ENCODE measurements at places on chromosomes 1 and 21. TPM values are rescaled to one million over a fixed set of nuclear protein-coding genes. Genes with fewer than 3 reads are reported as not detected.

The EDN2 gene
- total RNA-seq: not detected

The PCSK9 gene
- total RNA-seq: not detected

The ATP1A4 gene
- total RNA-seq: not detected

DNA sequence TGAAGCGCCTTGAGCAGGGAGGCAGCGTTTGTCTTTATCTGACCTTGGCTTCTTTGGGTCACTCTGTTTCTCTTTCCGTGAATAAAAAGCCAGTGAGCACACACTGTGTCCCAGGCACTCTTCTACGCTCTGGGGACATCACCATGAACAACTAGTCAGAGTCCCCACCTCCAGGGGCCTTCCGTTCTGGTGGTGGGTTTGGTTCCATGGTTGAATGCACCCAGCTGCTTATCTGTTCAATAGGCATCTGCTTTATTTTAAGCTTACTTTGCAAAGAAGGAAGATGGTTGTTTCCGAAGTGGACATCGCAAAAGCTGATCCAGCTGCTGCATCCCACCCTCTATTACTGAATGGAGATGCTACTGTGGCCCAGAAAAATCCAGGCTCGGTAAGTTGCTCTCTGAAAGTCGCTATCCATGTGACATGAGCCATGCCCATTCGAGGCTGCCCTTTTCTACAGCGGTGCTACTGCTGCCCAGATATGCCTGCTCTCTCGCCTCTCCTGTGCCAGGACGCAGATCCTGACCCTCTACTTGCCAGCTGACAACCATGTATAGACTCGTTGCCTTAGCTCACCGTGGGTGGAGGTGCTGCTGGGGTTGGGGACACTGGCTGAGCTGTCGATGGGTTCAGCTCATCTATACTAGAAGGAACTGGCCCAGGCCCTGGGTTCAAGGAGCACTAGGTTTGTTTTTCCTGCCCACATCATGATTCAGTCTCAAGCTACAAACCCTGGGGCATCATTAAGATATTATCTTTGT is 5.9 kb downstream of the MX1 start:
- H3K36me3 ChIP-seq: peaks cover 31% of the 10 kb centered on the region
- H3K4me1 ChIP-seq: peaks cover 6% of the 10 kb centered on the region
- no peak for DNase-seq
- no peak overlapping the region for H3K4me3 ChIP-seq

The HMCN1 gene
- 1.1 TPM for total RNA-seq

The ZNF691 gene
- total RNA-seq: 14.0 TPM

- no peaks in the 10 kb centered on the region for H3K4me1 ChIP-seq
- H3K4me3 ChIP-seq: no peak overlapping the region
- no peak for DNase-seq
- no peak overlapping the region for H3K27ac ChIP-seq
- H3K27me3 ChIP-seq: peaks cover 13% of the 10 kb centered on the region
Observed at GRCh38 chr1:169724168-169724567, 9.7 kb downstream of the SELE start.

- no peak for DNase-seq
- H3K4me3 ChIP-seq: no peak overlapping the region
- H3K27me3 ChIP-seq: no peaks in the 10 kb centered on the region
- H3K4me1 ChIP-seq: no peaks in the 10 kb centered on the region
Observed at GRCh38 chr21:27291006-27291405, 324.1 kb upstream of the ADAMTS5 start.

DNA sequence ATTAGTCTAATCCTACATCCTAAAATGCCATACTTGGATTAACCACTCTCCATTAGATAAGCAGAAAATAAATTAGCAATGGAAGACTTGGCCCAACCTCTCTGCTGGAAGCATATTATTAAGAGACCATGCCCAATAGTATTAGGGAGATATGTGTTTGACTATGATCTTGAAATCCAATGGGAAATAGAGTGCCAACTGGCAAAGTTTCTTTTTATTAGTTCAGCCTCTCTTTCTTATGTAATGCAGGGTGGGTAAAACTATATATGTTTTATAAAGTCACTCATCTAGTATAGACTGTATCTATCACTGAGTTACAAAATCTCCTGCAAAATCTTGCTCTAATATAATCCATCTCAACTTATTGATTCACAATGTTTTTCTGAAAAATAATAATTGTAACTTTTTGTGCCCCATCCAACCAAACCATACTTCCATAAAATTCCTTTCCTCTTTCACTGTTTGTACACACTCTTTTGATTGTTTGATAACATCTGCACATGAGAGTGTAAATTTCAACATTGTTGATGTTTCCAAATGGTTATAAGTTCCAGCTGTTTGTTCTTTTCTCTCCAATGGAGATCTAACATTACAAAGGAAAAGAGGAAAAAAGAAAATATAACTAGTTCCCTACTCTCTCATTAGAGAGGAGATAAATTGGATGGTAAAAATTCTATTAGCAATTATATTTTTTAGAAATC is 408.1 kb upstream of the ADGRL2 start:
- no peaks in the 10 kb centered on the region for H3K36me3 ChIP-seq
- no peaks in the 10 kb centered on the region for H3K4me1 ChIP-seq
- H3K27ac ChIP-seq: no peak overlapping the region
- H3K4me3 ChIP-seq: no peak overlapping the region
- H3K27me3 ChIP-seq: no peaks in the 10 kb centered on the region

- H3K27me3 ChIP-seq: no peaks in the 10 kb centered on the region
- no peaks in the 10 kb centered on the region for H3K4me1 ChIP-seq
- no peak for DNase-seq
- H3K27ac ChIP-seq: no peak overlapping the region
- no peak overlapping the region for H3K4me3 ChIP-seq
- H3K36me3 ChIP-seq: no peaks in the 10 kb centered on the region
Observed at GRCh38 chr21:25942135-25942534, 207.4 kb downstream of the GABPA start.

DNA sequence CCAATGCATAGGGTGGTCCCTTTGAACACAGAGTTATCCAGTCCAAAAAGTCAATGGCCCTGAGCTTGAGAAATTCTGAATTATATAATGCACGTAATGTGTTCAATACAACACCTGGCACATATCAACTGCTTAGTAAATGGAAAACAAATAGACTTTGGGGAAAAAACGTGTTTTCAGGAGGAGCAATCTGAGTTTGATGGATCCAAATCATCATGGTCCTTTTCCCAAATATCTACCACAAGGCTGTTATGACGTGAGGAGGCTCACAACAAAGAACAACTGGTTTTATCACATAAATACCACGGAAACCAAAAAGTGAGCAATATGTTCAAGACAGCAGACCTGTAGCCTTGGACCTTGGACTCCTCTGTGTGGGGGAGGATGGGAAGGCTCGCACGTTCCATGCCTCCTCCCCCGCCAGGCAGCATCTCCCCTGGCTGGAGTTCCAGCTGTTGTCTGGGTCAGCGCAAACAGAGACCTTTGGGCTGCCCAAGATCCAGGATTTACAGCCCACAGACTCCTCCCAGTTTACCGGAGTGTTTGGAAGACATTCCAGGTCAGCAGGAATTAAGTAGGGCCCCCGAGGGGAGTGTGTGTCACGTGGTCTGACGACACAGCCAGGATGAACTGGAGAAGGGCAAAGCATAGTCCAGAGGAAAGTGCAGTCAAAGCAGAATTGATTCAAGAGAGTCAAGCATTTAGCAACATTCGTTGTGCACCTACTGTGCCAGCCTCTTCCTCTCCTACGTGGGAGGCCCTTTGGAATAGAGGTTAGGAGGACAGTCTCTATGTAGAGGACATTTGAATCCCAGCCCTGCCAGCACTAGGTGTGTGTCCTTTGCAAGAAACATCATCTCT is 32.2 kb upstream of the MED18 start:
- no peaks in the 10 kb centered on the region for H3K27me3 ChIP-seq
- peak overlapping the region; percentile 19 for H3K27ac ChIP-seq
- H3K4me1 ChIP-seq: peaks cover 25% of the 10 kb centered on the region
- H3K4me3 ChIP-seq: peak overlapping the region; percentile 13
- no peaks in the 10 kb centered on the region for H3K36me3 ChIP-seq

The CLCA1 gene
- total RNA-seq: not detected

The LMOD1 gene
- total RNA-seq: not detected

DNA sequence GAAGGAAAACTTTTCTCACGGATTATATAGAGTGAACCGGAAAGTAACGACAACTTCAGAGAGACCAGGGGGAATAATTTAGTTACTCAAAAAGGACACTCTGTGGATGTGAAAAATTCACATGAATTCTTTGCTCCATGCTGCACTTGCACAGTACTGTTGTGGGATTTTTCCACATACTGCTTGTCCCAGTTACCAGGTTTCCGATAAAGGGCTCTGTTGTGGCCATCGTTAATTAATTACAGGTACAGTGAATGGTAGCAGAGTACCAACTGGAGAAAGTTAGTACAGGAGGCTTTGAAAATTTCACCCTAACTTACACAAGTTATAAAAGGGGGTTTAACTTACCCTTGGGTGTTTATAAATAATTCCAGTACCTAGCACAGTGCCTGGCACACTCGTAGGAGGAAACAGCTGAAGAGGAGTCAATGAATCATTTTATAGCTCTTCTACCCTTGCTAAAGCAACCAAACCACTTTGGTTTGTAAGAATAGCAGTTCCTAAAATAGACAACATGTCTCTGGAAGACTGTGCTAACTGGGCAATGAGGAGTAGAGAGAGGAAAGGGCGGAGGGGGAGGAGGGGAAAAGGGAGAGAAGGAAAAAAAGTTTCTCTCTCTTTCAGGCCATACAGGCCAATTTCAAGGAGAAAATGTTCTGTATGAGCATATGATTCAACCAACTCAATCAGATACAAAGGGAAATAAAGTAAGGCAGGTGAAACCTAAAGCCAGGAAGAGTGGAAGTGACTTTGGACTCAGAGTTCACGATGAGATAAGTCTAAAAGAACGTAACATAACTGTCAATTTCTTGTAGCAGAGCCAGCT is 98.3 kb upstream of the MAGI3 start:
- H3K4me1 ChIP-seq: no peaks in the 10 kb centered on the region
- no peak overlapping the region for H3K4me3 ChIP-seq
- H3K27ac ChIP-seq: no peak overlapping the region
- DNase-seq: no peak
- no peaks in the 10 kb centered on the region for H3K36me3 ChIP-seq

GRCh38 chr1:116529199-116529631 is 41.6 kb downstream of the CD58 start:
- H3K4me3 ChIP-seq: peak overlapping the region; percentile 27
- H3K4me1 ChIP-seq: peaks cover 23% of the 10 kb centered on the region
- no peak for DNase-seq
- H3K27me3 ChIP-seq: no peaks in the 10 kb centered on the region
- H3K27ac ChIP-seq: peak overlapping the region; percentile 6
- H3K36me3 ChIP-seq: peaks cover 59% of the 10 kb centered on the region

The USF1 gene
- 72.2 TPM for total RNA-seq

The AMY1B gene
- not detected for total RNA-seq

GRCh38 chr1:178037510-178038253 is 56.2 kb upstream of the RASAL2 start:
- H3K4me3 ChIP-seq: no peak overlapping the region
- peaks cover 4% of the 10 kb centered on the region for H3K36me3 ChIP-seq
- H3K27ac ChIP-seq: no peak overlapping the region
- no peaks in the 10 kb centered on the region for H3K4me1 ChIP-seq

DNA sequence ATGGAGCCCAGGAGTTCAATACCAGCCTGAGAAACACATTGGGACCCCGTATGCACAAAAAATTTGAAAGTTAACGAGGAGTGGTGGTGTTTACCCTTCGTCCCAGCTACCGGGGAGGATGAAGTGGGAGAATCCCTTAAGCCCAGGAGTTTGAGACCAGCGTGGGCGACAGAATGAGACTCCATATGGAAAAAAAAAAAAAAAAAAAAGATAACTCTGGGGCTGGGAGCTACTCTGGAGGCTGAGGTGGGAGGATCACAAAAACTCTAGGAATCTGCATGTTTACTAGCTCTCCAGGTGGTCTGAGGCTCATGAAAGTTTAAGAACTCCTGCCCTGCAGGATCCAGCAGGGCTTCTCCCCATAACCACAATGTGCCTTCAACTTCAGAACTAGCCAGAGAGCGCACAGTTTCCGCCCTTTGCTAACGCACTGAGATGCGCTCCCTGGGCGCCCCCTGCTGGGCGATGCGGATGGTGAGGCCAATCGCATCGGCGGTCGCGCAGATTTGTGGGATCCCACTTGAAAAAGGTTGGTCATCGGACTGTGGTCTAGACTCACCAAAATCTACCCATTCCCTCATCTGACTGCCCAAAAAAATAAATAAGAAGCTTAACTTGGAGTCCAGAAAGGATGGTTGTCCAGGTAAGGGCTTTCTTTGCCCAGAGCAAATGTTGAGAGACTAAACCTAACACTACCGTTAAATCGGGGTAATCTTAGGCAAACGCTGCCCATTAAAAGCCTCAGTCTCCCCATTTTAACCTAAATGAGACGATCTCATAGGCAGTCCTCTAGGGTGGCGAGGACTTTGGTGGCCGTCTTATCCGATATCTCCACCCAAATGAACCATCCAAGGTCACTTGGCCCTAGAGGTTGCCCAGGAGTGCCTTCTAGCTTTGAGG is 8.8 kb downstream of the ZNF683 start:
- peak; percentile 87 for DNase-seq
- no peaks in the 10 kb centered on the region for H3K36me3 ChIP-seq
- peaks cover 41% of the 10 kb centered on the region for H3K4me1 ChIP-seq
- no peak overlapping the region for H3K27ac ChIP-seq
- H3K4me3 ChIP-seq: no peak overlapping the region

DNA sequence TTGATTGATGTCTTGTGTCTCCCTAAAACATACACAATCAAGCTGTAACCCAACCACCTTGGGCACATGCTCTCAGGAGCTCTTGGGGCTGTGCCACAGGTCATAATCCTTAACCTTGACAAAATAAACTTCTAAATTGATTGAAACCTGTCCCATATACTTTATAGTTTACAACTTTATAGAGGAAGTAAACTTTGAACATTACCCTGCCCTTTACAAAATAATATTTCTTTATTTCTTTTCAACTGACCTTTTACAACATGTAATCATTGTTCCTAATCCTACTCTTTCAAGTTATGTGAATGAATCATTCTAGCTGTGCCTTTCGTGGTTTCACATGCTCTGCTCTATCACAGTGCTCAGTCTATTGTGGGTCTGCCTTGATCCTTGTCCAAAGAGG is 118.3 kb upstream of the ATP1A1 start:
- DNase-seq: no peak
- H3K36me3 ChIP-seq: no peaks in the 10 kb centered on the region
- H3K4me3 ChIP-seq: no peak overlapping the region
- peaks cover 2% of the 10 kb centered on the region for H3K27me3 ChIP-seq
- peaks cover 8% of the 10 kb centered on the region for H3K4me1 ChIP-seq

The WNT3A gene
- not detected for total RNA-seq

DNA sequence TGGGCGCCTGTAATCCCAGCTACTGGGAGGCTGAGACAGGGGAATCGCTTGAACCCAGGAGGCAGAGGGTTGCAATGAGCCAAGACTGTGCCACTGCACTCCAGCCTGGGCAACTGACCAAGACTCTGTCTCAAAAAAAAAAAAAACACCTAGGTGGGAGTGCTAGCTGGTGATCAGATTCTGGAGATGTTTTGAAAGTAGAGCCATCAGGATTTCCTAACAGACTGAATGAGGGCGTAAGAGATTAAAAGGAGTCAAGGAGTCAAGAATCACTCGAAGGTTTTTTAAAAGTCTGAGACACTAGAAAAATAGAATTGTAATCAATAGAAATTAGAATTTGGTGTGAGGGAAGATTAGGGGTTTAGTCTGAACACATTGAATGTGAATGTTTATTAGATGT is 73.8 kb downstream of the HSF2BP start:
- H3K27me3 ChIP-seq: peaks cover 9% of the 10 kb centered on the region
- no peaks in the 10 kb centered on the region for H3K36me3 ChIP-seq
- no peak overlapping the region for H3K27ac ChIP-seq
- no peak for DNase-seq
- peaks cover 3% of the 10 kb centered on the region for H3K4me1 ChIP-seq
- H3K4me3 ChIP-seq: no peak overlapping the region

The FAM167B gene
- not detected for total RNA-seq

All from natural killer cell treated with Interleukin-12 subunit alpha and Interleukin-12 subunit beta and Interleukin-15 and Interleukin-18, amount 100 ng/mL, for 72 hours (primary cell).